CD4-positive, alpha-beta memory T cell (primary cell): ENCODE measurements at places on chromosomes 7 and 10. TPM values are rescaled to one million over a fixed set of nuclear protein-coding genes. Genes with fewer than 3 reads are reported as not detected.

DNA sequence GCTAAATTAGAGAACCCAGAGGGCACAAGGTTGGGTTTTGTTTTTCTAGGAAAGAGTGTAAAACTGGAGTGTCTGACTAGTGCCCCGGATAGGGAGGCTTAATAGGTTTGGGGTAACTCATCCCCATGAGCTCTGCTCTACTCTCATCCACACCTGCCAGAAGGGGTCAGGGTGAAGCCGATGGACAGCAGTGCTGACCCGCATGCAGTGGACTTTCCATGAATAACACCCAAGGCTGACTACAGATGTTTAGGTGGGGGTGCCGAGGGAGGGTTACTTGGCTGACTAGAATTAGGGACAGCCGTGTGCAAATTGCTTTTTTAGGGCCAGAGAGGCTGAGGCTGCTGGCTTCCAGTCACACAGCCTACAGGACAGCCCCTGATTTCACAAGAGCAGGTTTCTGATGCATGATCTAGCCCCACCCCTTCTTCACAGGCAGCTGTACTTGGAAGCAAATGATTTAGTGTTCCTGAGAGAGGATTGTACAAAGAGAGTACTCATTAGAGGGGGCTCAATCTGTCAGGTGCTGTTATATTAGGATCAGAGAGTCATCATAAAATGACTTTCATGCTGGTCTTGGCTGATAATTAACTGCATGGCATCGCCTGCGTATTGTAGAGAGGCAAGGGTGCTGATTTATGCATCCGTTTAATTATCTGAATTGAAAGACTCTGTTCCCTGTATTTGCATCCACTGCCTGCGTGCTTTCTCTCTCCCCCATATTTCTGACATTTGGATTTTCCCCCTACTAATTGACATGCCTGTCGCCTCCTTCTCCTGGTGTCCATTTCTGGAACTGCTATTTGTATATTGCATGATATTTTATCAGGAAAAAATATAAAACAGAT is 9.5 kb downstream of the INHBA start:
- no peaks in the 10 kb centered on the region for H3K36me3 ChIP-seq
- no peak overlapping the region for H3K4me3 ChIP-seq
- DNase-seq = no peak
- H3K4me1 ChIP-seq = no peaks in the 10 kb centered on the region

DNA sequence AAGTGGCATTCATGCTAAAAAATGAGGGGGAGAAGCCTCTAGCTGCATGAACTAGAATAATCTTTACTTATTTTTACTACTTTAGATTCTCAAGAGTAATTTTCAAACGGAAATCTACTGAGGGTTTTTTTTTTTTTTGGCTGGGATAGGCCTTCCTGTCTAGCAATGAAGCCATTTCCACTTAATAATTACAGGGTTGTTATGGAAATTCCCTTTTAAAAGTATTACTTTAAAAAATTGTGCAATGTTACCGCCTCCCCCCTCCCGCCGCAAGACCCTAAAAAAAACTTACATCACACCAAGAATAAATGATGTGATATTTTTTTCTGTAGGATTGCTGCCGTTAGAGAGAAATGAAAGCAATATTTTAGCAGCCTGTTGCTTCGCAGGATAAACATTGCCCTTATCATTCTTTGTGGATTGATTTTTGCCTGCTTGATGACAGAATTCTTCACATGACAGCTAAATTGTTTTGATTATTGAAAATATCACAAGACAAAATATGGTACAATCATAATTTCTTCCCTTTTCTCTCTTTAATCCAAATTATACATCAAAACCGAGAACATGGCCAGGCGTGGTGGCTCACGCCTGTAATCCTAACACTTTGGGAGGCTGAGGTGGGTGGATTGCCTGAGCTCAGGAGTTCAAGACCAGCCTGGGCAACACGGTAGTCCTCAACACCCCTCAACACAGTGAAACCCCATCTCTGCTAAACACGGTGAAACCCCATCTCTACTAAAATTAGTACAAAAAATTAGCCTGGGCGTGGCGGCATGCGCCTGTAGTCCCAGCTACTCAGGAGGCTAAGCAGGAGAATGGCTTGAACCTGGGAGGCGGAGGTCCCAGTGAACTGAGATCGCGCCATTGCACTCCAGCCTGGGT is 32.8 kb downstream of the ARL4A start:
- H3K4me1 ChIP-seq = peaks cover 21% of the 10 kb centered on the region
- no peaks in the 10 kb centered on the region for H3K36me3 ChIP-seq
- no peaks in the 10 kb centered on the region for H3K27me3 ChIP-seq
- no peak overlapping the region for H3K27ac ChIP-seq
- no peak for DNase-seq

DNA sequence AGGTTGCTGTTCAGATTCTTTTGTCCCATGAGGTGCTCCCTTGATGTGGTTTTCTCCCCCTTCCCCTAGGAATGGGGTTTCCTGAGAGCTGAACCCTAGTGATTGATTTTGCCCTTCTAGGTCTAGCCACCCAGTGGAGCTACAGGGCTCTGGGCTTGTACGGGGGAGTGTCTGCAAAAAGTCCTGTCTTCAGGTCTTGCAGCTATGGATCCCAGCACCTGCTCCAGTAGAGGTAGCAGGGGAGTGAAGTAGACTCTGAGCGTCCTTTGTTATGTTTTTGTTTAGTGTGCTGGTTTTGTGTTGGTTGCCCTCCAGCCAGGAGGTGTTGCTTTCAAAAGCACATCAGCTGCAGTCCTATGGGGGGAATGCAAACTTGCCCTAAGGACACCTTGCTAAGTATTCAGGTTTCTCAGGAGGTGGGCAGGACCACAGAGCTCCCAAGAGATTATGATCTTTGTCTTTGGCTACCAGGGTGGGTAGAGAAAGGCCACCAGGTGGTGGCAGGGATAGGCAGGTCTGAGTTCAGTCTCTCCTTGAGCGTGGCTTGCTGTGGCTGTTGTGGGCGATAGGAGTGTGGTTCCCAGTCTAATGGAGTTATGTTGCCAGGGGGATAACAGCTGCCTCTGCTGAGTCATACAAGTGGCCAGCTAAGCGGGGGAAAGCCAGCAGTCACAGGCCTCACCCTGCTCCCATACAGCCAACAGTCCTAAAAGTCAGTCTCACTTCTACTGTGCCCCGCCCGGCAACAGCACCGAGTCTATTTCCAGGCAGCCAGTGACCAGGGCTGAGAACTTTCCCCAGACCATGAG is 92.4 kb upstream of the JCAD start:
- no peak for DNase-seq
- H3K27me3 ChIP-seq = no peaks in the 10 kb centered on the region
- H3K27ac ChIP-seq = no peak overlapping the region
- H3K4me3 ChIP-seq = no peak overlapping the region
- H3K36me3 ChIP-seq = no peaks in the 10 kb centered on the region

GRCh38 chr10:79479283-79479909 is 32.9 kb upstream of the EIF5AL1 start:
- DNase-seq = no peak
- no peak overlapping the region for H3K27ac ChIP-seq
- no peak overlapping the region for H3K4me3 ChIP-seq
- no peaks in the 10 kb centered on the region for H3K36me3 ChIP-seq

- no peak overlapping the region for H3K27ac ChIP-seq
- H3K4me1 ChIP-seq = no peaks in the 10 kb centered on the region
- no peak for DNase-seq
- no peaks in the 10 kb centered on the region for H3K36me3 ChIP-seq
Observed at GRCh38 chr7:132417103-132417906, 159.0 kb downstream of the PLXNA4 start.

DNA sequence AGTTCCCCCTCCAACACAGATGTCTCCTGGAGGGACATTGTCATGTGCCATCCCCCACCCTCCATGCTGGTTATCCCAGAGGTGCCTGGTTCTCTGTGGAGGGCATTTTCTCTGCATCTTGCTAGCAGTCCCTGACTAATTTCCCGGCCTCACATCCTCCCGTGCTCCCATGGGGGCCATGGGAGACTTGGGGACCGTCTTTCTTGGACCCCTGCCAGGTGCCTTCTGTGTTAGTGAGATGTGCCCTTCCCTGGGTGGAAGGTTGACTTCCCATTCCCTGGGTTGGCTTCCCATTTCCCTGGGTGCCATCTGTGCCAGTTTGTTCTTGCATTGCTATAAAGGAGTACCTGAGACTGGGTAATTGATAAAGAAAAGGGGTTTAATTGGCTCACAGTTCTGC is 22.5 kb upstream of the GNA12 start:
- H3K4me3 ChIP-seq = no peak overlapping the region
- H3K27me3 ChIP-seq = no peaks in the 10 kb centered on the region
- DNase-seq = no peak
- no peak overlapping the region for H3K27ac ChIP-seq

- H3K4me1 ChIP-seq = no peaks in the 10 kb centered on the region
- no peaks in the 10 kb centered on the region for H3K36me3 ChIP-seq
- DNase-seq = no peak
- no peak overlapping the region for H3K27ac ChIP-seq
- H3K4me3 ChIP-seq = no peak overlapping the region
Observed at GRCh38 chr10:70500812-70501301, 22.3 kb downstream of the PALD1 start.

GRCh38 chr10:32408690-32409089 is 37.2 kb upstream of the CCDC7 start:
- no peak overlapping the region for H3K27ac ChIP-seq
- no peak for DNase-seq
- H3K36me3 ChIP-seq = no peaks in the 10 kb centered on the region
- no peaks in the 10 kb centered on the region for H3K27me3 ChIP-seq
- no peak overlapping the region for H3K4me3 ChIP-seq

HYAL4 gene
- not detected for total RNA-seq

DNA sequence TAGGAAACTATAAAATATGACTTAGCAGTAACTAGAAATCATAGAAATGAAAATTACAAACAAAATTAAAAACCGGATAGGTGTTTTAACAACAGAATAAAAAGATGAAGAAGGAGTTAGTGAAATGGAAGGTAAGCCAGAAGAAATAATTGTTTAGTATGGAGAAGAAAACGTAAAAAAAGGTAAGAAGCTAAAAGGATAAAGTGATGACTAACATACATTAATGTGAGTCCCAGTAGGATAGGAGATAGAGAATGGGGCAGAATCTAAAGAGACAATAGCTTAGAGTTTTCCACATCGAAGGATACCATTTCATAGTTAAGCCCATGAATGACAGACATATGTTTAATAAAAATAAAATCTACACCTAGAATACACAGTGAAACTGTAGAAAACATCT is 25.3 kb downstream of the GTF2I start:
- H3K36me3 ChIP-seq = no peaks in the 10 kb centered on the region
- H3K4me1 ChIP-seq = no peaks in the 10 kb centered on the region
- no peak for DNase-seq
- no peak overlapping the region for H3K4me3 ChIP-seq

DNA sequence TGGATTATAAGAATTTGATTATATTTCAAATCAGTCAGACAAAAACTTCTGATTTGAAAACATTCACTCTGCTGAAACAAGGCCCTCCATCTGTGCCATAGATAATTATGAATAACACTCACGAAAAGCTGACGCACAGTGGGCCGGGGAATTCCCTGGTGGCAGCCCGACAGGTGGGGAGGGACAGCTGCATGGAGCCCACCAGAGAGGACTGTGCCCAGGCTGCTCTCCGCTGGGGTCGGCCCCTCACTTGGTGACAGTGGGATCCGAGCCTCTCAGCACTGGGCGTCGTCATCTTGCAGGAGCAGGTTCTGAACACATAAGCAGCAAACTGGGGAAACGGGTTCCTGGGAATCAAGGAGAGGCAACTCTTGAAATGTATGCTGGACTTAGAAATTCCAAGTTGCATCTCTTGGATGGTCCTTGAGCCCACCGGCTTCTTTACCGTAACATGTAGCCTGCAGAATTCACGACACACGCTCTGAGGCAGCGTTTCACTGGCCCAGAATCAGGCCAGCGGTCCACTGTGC is 41.4 kb downstream of the AFAP1L2 start:
- no peak for DNase-seq
- H3K27ac ChIP-seq = no peak overlapping the region
- no peak overlapping the region for H3K4me3 ChIP-seq
- no peaks in the 10 kb centered on the region for H3K36me3 ChIP-seq
- no peaks in the 10 kb centered on the region for H3K27me3 ChIP-seq

MMRN2 gene
- total RNA-seq = not detected

DNA sequence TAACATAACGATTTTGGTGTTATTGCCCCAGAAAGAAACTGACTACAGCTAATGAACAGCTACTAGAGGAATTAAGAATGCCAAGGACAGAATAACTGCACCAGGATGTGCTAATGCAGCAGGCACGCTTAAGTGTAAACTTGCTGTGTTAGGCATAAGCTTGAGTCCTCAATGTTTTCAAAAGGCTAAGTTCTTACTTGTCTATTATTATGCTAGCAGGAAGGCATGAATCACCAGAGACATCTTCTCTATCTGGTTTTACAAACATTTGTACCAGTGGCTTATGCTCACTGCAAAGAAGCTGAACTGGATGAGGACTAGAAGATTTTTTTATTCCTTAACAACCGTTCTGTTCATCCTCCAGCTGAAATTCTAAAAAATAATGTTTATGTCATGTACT is 1035.3 kb downstream of the NRG3 start:
- no peaks in the 10 kb centered on the region for H3K27me3 ChIP-seq
- no peaks in the 10 kb centered on the region for H3K36me3 ChIP-seq
- H3K4me3 ChIP-seq = no peak overlapping the region
- H3K4me1 ChIP-seq = no peaks in the 10 kb centered on the region
- no peak overlapping the region for H3K27ac ChIP-seq

GRCh38 chr7:85686401-85687181 is 499.7 kb upstream of the SEMA3D start:
- H3K27ac ChIP-seq = no peak overlapping the region
- no peak overlapping the region for H3K4me3 ChIP-seq
- DNase-seq = no peak

DNA sequence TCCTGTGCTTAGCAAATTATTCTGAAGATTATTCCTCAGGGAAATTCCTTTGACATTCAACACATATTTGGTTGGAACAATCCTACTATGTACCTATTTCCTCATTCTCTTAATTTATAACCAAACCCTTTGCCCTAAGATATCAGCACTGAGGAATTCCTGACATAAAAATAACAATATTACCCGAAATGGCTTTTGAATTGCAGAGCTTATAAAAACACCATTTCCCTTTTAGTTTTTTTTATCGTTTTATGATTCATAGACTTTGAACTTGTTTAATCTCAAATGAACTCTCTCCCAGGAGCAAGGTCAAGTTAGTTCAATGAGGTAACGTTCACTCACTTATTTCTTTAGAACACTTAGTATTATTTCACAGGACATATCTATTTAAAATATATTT is 7.7 kb upstream of the ABCB1 start:
- no peaks in the 10 kb centered on the region for H3K4me1 ChIP-seq
- no peak for DNase-seq
- no peaks in the 10 kb centered on the region for H3K36me3 ChIP-seq
- H3K27ac ChIP-seq = no peak overlapping the region
- no peaks in the 10 kb centered on the region for H3K27me3 ChIP-seq

SLC16A9 gene
- total RNA-seq = not detected

DNA sequence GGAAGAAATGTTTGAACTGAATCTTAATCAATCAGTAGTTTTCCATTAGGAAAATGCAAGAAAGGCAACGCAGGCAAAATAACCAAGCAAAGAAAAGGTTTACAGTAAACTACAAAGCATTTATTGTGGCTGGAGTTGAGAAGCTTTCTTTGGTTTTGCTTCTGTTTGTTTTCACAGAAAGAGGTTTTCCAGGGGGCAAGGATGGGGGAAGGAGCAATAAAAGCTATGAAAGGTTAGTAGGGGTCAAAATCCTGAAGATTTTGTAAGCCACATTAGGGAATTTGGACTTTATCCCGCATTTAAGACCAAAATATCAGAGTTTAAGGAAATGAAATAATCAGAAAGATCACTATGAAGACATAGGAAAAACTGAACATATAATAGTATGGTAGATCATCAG is 51.1 kb downstream of the NT5C2 start:
- no peaks in the 10 kb centered on the region for H3K27me3 ChIP-seq
- no peak for DNase-seq
- no peaks in the 10 kb centered on the region for H3K4me1 ChIP-seq
- no peak overlapping the region for H3K27ac ChIP-seq
- no peak overlapping the region for H3K4me3 ChIP-seq
